Stimulated activated CD4-positive, alpha-beta T cell treated with anti-CD3 and anti-CD28 coated beads, Interleukin-4, amount 100 ng/mL, for 48 hours (primary cell): ENCODE measurements at places on chromosomes 3 and 15.
A peak's percentile ranks its signal among the peaks of the same experiment; 100 is the strongest.

DNA sequence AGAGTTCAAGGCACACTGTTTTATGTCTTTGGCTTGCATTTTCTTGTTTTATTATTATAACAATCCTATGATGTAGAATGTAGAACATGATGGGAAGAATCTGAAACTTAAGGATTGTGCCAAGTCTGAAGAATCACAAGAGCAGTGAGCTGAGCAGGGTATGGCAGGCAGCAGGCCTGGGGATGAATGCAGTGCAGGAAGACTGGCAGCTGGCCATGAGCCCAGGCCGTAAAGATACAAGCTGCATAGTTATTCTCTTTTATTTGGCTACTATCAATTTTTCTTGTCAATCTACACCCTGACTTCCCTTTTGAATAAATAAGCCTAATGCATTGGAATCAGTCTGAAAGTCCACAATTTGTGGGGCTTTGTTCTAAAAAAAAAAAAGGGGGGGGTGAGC, 89.6 kb upstream of the ARPP21 start:
- DNase-seq = no peak

DNA sequence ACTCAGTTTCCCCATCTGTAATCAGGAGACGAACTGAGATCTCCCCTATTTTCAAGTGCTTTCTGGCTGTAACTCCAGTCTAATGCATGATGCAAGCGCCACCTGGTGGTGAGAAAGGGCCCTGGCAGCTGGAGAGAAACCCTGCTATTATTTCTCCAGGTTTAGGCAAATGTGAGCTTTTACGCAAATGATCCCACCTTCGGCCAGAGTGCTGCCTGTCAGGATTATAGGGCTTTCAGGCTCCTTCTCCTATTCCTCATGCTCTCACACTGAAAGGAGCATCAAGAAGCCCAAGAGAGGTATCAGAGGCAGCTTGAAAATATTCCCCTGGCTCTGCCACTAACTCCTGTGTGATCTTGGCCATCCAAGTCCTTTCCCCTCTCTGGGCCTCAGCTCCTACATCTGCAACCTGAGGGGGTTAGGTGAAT, 93.9 kb upstream of the RASGRF1 start:
- peak; percentile 71 for DNase-seq

- DNase-seq = no peak
These were observed 220.0 kb upstream of the CGNL1 start for GRCh38 chr15:57156210-57156884.

- DNase-seq = no peak
These were observed 1437.0 kb downstream of the OTOL1 start for GRCh38 chr3:162933656-162934055.

GRCh38 chr3:82891028-82891427, 1129.6 kb upstream of the GBE1 start:
- DNase-seq = no peak

- DNase-seq = no peak
These were observed 16.8 kb upstream of the LRRN1 start for GRCh38 chr3:3782457-3782856.

DNA sequence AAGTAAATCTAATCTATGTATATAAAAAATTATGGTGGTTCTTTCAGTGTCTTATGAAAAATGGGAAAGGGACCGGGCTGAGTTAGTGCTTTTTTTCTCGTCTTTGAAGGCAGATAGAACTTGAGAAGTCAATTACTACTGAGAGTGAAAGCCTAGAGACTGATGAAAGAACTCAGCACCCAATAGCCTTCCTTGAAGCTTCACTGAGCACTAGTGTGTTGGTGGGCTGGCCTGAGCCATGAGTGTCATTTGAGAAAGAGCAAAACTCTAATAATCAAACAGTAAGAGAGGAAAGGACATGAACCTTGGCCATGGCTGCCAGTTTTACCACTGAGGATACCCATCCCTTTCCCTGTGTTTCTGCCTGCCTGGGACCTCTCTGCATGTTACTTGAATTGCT, 428.3 kb upstream of the RASGRP1 start:
- no peak for DNase-seq

GRCh38 chr15:73081321-73081958, 29.2 kb downstream of the NEO1 start:
- no peak for DNase-seq

GRCh38 chr3:148214705-148215104, 483.0 kb upstream of the AGTR1 start:
- DNase-seq = no peak

- DNase-seq = no peak
These were observed 484.1 kb downstream of the IGSF11 start for GRCh38 chr3:118550556-118550955.

GRCh38 chr3:98626151-98626550, 32.7 kb upstream of the CPOX start:
- DNase-seq = no peak

DNA sequence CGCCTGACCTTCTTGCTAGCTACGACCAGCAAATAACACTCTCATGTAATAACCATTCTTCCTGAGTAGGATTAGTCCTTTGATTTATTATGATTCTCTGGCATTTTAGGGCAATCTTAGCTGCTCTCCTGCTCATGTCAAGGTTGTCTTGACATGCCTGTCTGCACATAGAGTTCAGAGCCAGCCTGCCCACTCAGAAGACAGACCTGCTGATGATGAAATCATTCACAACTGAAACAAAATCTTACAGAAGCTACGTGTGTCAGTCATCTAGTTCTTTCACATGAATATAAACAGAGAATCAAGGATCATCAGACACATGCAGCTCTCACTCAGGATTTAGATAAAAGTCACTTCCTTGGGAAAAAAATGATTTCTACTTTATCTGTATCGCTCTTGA, 173.6 kb upstream of the LYSMD4 start:
- no peak for DNase-seq

DNA sequence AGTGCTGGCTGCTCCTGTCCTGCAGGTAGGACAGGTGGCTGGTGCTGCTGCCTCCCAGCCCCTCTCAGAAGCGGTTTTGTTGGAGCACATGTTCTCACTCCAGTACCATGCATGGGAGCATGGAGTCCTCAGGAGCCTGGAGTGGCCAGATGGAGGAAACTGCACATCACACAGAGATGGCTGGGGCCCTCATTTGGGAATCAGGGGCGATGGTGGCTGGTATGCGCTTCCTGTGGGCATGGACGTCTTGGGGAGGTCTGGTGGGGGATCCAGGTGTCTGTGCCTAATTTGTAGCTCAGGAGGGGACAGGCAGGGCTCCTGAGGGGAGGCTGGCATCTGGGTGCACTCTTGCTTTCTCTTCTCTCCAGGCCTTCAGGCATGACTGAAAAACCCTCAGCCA, 168.2 kb downstream of the KLF13 start:
- no peak for DNase-seq

DNA sequence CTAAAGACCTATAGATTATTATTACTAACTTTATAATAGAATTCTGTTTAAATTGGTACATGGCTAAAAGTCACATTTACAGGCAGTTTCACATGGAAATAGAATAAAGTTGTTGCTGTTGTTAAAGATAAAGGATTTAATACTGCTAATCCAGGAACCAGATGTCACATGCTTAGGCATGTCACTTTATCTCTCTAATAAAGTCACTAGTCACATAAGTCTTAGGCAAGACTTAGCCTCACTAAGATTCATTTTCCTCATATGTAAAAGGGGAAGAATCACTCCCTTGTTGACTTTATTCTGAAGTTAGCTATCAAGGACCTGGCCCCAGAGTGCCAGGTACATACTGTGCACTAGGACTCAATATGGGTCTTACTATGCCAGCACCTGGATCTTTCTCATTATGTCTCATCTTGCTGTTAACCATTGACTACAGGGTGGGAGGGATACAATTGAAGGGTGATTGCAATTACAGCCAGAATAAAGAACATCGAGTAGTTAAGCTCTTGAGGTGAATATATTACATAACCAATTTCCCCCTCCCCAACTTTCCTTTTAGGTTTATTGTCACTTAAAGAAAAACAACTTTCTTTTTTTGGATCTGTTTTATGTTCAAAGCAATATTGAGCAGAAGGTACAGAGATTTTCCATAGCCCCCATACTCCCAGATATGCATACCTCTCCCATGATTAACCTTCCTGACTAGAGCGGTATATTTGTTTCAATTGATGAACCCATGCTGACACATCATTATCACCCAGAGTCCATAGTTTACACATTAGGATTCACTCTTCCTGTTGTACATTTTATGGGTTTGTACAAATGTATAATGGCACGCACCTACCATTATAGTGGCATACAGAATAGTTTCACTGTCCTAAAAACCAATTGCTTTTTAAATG, 36.6 kb downstream of the LNP1 start:
- no peak for DNase-seq
